Activated CD4-positive, alpha-beta T cell treated with anti-CD3 and anti-CD28 coated beads for 4 hours (primary cell): ENCODE measurements at places on chromosomes 3 and 15.

DNA sequence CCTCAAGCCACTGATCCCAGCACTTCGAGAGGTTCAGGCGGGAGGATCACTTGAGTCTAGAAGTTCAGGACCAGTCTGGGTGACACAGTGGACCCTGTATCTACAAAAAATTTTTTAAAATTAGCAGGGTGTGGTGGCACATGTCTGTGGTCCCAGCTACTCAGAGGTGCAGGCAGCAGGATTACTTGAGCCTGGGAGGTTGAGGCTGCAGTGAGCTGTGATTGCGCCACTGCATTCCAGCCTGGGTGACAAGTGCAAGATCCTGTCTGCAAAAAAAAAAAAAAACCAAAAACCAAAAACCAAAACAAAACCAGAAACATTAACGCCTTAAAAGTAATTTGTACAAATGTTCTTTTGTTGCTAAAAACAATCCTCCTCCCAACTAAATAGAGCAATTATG lies 27.9 kb upstream of the SLC12A8 start:
- no peak for DNase-seq

DNA sequence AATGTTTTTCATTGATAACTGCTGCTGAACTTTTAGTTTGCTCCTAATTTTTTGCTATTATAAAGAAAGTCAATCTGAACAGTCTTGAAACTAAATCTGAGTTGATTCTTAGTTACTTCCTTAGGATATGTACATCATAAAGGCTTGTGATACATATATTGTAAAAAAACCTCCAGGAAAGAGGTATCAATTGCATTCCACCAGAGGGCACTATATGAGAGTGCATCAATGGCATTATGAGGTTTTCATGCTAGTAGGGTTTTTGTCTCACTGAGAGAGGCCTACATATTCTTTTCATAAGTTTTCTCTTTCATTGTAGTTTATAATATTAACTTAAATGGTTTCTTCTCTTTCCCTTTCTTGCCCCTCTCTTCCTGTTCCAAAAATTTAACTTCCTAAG lies 46.9 kb downstream of the PIK3R4 start:
- DNase-seq = no peak

GRCh38 chr3:56926947-56927282 lies 125.2 kb upstream of the ARHGEF3 start:
- DNase-seq = no peak

DNA sequence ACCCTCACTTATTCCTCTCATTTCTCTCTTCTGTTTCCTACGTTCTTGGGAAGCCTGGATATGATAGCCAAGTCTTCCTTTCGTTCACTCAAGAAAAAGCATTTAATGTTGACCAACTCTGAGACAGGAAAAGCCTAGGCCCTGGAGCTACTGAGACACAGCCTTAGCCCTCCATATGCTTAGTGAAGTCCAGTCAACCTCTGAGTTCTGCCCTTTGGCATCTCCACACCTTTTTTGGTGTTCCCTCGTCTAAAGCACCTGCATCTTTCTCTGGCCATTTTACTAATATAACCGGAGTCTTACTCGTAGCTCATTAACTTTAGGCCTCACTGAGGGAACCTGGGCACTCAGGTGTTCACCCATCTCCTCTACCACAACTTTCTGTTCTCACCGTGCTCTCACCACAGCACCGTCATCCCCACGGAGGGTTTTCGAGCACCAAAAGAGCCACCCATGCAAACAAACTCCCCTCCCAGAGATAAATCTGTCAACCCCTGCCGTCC lies 632 bp downstream of the MTHFS start:
- no peak for DNase-seq

- DNase-seq = no peak
Measured at GRCh38 chr3:184565421-184566211, 4.0 kb downstream of the EPHB3 start.
